Astrocyte of the hippocampus (primary cell): ENCODE measurements at places on chromosomes 4 and X.

DNA sequence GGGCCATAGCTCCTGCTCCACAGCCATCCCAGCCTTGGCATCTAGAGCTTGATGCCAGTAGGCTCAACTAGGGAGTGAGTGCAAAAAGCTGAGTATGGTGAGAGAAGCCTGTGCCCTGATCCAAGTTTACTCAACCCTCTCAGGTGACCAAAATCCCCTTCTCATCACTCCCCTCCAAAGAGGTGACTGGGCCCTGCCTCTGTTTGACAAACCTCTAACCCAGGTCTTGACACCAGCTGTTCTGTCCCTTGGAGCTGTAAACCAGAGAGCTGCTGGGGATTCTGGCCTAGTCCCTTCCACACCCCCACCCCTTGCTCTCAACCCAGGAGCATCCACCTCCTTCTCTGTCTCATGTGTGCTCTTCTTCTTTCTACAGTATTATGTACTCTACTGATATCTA is 73.5 kb downstream of the MSN start:
- no peak for DNase-seq

GRCh38 chrX:8579602-8580001 is 115.0 kb downstream of the VCX3B start:
- no peak for DNase-seq

DNA sequence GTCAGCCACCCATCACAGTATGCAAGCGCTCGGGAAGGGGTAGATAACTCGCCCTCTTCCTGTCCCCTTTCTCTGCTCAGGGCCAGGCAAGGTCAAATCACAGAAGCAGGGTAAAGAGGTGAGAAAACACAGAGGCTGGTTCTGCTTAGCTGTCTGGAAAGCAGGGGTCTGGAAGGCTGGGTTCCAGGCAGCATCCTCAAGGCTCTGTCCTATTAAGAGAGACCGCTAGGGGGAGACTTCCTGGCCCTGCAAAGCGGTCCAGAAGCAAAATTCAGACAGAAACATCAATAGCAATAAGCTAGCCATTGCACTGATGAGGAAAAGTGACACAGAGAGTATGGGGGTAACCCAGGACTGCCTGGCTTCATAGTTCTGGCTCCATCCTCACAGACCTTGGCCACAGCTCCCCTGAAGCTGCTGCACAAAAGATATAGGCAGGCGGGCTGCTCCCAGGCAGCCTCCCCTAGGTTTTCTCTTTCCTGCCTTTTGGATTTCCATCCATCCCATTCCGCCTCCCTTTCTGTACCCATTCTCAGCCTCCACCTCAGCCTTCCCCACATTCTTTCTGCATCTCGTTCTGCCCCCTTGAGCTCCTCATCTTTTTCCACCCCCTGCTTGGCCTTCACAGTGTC is 308.5 kb downstream of the EVC2 start:
- DNase-seq, result peak; percentile 64

DNA sequence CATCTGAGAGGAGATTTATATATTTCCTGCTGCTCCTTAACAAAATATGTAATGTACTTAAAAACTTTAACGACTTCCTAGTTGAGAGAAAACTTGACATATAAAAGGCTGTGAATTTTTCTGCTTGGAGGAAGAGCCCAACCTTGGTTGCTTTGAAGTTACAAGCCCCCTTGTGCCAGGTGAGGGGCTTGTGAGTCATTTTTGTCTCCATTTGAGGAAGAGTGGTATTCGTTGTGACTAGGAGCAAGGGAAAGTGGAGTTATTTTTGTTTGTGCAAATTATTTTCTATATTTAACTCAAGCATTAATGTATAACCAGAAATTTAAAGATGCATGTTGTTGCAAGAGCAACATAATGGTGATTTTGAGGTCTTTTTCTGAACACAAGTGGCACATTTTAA is 99.0 kb upstream of the DDX3X start:
- no peak for DNase-seq

GRCh38 chr4:15106399-15106798 is 104.1 kb downstream of the CPEB2 start:
- no peak for DNase-seq

DNA sequence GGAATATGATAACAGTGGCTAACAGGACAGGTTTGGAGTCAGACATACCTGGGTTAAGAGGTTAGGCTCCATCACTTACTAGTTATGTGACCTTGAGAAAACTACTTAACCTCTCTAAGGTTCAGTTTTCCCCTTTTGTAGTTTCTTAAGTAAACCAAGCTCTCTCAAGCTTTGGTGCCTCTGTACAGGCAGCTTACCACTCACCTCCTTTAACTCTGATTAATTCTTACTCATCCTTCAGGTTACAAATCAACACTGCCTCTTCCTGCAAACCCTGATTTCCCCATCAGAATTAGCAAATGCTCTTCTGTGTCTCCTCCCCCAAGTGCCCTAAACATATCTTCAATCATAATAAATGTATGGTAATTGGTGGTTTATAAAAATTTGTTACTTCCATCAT is 3.5 kb upstream of the SERTM2 start:
- DNase-seq, result no peak

DNA sequence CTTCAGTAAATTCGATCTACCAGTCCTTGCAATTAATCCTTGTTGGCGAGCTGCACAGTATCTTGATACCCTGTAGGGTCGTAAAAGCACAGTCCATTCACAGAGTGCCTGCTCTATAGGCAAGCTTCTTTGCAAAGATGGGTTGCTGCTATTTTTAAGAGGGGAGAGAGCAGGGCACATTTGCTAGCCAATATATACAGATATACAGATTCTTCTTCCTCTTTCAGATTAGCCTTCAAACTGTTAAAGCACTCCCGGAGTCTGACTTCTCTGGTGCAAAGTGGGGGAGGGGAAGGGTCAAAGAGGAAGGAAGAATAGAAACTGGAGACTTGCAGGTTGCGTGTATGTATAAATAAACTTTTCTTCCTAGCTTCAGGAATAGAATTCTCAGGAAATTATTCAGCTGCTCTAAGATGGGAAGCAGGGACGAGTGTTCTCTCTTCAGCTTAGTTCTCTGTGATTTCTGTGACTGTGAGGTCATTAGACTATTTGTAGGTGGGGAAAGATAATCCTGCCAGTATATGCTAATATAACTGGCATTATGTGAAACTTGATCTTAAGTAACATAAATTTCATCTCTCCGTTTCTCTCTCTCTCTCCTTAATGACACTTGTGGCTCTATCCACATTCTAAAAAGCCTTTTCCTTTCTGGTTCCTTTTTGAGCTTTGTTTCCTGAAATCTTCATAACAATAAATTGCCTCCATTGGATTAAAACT is at the start of gene CYSLTR1:
CYSLTR1 (minus strand) TSS at position 242 of the 717 bp plus-strand sequence. CDS start 53,865 bp downstream, outside the sequence.
- no peak for DNase-seq

GRCh38 chrX:31805781-31806180 is 733.9 kb upstream of the FTHL17 start:
- no peak for DNase-seq

GRCh38 chr4:102344520-102344953 is 745 bp downstream of the SLC39A8 start:
- peak; percentile 81 for DNase-seq

GRCh38 chr4:174707051-174707676 is 121.9 kb downstream of the GLRA3 start:
- DNase-seq, result no peak

DNA sequence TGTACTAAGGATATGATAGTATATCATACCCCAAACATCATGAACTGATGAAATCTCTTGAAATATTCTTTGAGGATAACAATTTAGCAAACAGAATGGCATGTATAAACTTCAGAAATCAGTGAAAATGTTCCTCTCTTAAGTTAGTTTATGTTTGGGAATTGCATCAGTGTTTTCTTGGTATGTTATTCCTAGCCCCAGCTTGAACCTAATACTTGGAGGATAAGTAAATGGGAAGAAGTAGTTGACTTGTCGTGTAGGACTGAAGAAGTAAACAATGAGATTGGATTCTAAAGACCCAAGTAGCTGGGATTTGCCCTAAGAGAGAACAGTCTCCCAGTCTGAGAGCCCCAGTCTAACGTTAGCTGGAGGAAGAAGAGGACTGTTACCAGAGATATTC is 355.7 kb downstream of the GALNTL6 start:
- DNase-seq, result no peak

- no peak for DNase-seq
Measured at GRCh38 chrX:77422891-77423648, 24.1 kb upstream of the FGF16 start.

DNA sequence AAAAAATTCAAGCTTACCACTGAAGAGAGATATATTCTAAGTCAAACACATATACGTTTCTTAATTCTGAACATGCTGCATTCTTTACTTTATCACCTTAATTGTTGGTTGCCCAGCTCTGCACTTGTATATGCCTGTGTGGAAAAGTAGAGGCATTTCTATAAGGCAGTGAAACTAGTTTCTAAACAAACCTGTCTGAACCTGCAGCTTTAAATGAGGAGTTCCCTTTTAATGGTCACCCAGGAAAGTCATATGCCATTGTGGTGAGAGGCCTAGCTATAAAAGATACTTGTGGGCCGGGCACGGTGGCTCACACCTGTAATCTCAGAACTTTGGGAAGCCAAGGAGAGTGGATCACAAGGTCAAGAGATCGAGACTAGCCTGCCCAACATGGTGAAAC is 147.4 kb upstream of the RXFP1 start:
- DNase-seq, result no peak

DNA sequence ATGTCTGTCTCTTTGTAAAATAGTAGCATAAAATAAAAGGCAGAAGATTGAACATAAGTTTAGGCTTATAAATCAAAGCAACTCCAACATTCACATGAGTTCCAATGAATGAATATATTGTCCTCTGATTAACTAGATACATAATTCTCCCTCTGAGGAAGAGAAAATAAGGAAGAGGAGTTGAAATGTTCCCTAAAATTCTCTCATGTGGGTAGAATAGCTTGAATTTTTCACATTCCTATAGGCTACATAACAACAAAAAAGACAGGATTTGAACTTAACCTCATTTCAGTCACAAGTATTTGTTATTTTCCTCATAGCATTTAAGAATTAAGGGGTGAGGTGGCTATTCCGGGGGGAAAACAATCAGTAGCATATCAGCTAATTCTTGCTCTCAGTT is 462.4 kb upstream of the NDST4 start:
- DNase-seq, result peak; percentile 3

DNA sequence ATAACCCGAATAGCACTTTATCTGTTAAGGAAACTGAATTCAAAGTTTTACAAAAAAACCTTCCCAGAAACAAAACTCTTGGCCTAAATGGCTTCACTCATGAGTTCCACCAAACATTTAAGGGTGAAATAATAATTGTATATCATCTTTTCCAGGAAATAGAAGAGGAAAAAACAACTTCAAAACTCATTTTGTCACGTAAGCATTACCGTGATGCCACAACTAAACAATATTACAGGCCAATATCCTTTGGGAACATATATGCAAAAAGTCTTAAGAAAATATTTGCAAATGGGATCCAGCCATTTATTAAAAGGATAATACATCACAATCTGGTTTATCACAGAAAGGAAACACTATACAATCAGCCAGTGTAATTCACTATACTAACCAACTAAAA is 130.1 kb upstream of the MAB21L2 start:
- no peak for DNase-seq

DNA sequence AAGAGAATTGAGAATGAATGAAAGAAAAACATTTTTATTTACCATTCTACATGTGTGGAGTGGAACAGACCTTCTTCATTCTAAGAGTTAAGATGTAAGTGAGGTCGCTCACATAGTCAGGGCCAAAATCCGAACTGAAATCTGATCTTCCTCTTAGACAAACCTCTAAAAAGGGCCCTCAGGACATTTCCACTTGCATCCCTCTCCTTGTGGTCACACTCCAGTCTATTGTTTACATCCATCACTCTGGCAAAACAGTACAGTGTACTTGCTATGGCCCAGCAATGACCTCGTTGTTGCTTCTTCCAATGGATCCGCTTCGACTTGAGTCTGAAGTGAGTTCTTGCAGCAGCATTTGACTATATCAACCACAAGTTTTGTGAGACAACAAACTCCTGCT is 54.2 kb downstream of the MOSPD2 start:
- DNase-seq, result peak; percentile 20

DNA sequence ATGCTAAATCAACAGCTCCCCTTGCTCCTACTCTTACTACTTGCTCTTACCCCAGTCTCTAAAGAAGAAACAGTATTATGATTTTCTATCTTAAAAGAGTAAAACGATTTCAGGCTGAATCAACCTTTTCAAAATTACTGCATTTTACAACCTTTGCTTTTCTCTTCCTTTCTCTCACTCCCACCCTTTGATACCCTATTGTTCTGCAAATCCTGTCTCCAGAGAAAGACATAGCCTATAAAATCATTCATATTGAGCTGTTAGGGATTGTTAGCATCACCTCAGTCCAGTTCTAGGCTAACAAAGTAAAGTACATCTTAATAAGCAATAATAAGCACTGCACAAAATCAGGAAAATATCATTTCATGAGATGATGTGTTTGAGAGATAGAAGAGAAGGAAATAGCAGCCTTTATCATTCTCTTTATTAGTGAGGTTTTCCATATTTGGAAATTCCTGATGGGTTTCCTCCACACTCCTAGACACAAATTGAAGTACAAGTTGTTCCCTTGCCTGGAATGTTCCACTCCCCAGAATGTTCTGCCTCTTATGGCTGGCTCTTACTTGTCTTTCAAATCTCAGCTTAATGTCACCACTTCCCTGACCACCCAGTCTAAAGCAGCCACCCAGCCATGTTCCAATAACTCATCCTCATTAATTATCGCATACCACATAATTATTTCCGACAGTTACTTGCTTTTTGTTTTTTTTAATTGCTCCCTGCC is 219.7 kb downstream of the PALLD start:
- peak; percentile 55 for DNase-seq

DNA sequence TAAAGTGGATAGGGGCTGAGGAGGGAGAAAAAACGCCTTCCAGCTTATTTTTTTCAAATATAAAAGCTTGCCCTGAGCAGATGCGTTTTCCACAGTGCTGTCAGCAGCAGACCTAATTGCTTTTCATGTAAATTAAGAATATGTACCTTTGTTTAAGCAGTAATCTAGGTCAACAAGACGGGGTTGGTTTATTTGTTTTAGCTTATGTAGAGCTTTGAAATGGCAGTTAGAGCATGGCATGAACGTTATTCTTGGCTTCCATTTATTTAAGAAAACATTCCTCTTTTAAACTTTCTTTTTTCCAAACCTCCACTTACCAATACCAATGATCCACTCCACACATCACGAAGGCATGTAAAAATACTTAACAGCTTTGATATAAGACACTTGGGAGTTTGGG is 220.3 kb upstream of the TENM3 start:
- DNase-seq, result peak; percentile 31
